Activated CD4-positive, alpha-beta T cell treated with anti-CD3 and anti-CD28 coated beads, Interleukin-2, amount 50 U/mL, for 24 hours (primary cell): ENCODE measurements at places on chromosomes 13 and 19.

DNA sequence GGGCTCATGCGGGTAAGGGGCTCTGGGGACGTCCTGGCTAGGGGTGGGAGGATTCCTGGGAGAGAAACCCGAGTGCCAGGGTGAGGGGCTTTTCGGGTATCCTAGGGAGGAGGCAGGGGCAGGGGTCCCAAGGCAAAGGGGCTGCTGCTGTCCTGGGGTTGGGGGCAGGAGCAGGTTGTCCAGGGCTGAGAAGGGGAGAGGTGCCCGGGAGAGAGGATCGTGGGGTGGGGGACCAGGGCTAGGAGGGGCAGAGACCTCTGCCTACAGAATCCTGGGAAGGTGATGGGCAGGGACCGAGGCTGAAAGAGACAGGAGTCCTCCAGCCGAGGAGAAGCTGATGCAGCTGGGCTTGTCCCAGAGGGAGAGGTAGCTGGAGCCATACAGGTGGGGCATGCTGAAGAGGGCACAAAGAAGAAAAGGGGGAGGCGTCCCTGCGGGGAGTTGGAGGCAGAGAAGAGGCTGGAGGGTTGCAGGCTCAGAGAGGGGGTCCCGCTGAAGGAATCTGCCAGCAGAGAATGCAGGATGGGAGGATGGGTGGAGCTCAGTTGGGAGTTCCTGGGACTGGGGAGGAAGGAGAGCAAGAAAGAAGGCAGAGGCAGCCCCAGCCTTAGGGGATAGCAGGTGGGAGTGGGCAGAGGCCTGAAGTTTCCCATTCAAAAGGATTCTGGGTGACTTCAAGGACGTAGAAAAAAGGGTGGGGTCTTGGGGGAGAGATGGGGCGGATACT lies 574 bp downstream of the CYP2S1 start:
- no peak for DNase-seq

GRCh38 chr13:33139780-33140535 lies 123.7 kb downstream of the KL start:
- DNase-seq = no peak

GRCh38 chr19:4730740-4731171 lies 7.1 kb upstream of the DPP9 start:
- peak; percentile 35 for DNase-seq

DNA sequence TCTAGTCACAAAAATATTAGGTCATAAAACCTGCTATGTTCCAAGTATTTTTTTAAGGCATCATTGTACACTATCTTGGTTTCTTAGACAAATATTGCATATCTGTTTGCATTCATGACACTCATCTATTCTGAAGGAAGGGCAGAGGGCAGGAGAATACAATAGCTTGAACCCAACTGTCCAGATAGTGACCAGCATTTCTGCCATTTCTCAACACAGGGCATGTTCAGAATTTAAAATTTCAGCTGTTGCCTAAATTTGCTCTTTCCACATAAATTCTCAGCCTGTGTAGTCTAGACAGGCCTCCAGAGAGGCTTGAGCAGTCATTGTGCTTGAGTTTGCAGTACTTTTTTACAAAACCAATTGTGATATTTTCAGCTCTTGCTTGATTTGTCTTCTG lies 119.5 kb downstream of the ZAR1L start:
- DNase-seq = no peak

DNA sequence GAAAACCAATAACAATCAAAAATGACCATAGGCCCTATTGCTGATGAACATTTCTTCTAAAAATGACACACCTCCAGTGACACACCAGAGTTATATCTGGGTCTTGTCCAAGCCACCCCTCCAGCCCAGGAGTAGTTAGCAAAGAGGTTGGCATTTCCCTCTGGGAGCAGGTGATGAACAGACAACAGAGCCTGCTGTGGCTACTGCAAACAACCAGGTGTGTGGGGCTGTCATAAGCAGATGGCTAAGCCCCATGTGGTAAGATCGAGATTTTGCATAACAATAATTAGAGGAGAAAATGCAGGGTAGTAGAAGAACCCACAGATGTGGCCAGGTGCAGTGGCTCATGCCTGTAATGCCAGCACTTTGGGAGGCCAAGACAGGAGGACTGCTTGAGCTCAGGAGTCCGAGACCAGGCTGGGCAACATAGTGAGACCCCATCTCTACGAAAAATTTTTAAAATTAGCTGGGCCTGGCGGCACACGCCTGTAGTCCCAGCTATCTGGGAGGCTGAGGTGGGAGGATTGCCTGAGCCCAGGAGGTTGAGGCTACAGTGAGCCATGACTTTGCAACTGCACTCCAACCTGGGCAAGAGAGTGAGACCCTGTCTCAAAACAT lies 5.0 kb downstream of the XRCC1 start:
- DNase-seq = no peak

DNA sequence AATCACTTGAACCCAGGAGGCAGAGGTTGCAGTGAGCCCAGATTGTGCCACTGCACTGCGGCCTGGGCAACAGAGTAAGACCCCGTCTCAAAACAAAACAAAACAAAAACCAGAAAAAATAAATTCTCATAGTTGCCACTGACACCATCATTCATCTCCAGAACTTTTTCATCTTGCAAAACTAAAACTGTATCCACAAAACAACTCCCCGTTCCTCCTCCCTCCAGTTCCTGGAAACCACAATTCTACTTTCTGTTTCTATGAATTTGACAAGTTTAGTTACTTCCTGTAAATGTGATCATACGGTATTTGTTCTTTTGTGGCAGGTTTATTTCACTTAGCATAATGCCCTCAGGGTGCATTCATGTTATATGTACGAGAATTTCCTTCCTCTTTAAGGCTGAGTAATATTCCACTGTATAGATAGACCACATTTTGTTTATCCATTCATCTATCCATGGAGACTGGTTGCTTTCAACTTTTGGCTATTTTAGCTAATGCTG lies 13.2 kb upstream of the ADGRE5 start:
- no peak for DNase-seq

GRCh38 chr19:10602330-10603083 lies 15.4 kb upstream of the AP1M2 start:
- DNase-seq = peak; percentile 82

DNA sequence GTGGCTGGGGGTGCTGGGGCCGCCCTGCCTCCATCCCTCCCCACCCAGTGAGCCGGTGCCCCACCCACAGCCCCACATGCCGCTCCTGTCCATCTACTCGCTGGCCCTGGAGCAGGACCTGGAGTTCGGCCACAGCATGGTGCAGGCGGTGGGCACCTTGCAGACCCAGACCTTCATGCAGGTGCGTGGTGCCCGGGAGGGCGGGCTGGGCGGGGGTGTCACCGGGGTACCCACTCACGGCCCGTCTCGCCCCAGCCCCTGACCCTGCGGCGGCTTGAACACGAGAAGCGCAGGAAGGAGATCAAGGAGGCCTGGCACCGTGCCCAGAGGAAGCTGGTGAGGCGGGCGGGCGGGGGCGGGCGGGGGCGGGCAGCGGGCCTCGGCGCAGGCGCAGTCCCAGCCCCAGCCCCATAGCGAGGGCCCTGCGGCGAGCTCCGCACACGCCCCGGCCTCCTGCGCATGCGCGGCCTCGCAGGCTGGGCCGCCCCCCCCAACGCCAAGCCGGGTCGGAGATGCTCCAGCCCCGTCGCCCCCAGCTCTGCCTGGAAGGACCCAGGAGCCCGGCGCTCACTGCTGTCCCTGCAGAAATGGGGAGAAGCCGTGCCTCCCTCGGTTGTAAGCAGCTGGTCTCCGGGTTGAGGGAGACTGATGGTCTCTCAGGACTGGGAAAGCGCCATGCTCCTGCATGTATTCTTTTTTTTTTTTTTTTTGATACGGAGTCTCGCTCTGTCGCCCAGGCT lies 7.7 kb downstream of the ARHGAP45 start:
- DNase-seq = peak; percentile 79

DNA sequence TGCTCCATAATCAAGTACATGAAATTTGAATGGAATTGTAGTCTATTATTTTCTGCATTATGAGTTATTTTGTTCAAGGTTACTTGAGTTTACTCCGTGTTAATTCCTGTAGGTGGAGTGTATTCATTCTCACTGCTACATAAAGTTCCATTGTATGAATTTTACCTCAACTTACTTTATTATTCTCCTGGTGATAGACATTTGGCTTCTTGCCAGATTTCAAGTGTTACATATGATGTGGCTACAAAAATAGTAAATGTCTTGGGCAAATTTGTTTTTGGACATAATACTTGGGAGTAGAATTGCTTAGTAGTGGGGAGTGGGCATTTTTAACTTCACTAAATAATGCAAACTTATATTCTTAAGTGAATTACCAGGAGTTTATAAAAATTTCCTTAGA lies 328.9 kb downstream of the SHISA2 start:
- no peak for DNase-seq

- DNase-seq = no peak
Measured at GRCh38 chr19:29326849-29327840, 114.2 kb upstream of the UQCRFS1 start.

GRCh38 chr19:49489601-49490167 lies 2.3 kb downstream of the RPL13A start:
- DNase-seq = no peak

GRCh38 chr19:17933414-17934129 lies 757 bp downstream of the CCDC124 start:
- no peak for DNase-seq

DNA sequence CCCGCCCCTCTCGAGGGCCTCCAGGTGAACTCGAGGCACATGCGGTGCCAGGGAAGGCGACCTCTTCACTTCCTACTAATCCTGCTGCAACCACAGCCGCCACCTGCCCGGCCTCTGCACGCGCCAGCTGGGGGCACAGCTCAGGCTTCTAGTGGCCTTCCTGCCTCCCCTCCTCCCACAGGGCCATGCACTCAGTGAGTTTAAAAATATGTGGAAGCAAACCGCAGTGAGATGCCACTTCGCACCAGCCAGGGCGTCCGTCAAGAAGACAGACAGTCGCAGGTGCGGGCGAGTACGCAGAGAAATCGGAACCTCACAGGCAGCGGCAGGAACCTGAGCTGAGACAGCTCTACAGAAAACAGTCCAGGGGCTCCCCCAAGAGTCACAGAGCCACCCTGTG lies 10.4 kb downstream of the LMNB2 start:
- no peak for DNase-seq

GRCh38 chr19:5954293-5954692 lies 23.6 kb downstream of the RANBP3 start:
- no peak for DNase-seq

DNA sequence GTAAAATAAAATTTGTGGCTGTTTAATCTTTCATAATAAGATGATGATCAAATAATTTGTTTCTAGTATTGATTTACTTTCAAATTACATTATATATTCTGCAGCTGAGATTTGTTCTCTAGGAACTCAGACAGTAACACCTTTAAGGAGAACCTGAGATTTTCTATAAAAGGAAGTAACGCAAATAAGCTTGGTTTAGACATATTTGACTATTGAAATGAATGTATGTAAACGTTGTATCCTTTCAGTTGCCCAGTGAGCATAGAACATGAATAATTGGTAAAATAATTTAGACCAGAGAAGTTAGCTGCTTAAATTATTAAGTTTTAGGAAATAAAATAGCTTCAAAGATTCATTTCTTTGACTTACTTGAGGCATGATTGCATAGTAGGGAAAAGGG lies 3.1 kb downstream of the CDK8 start:
- no peak for DNase-seq

DNA sequence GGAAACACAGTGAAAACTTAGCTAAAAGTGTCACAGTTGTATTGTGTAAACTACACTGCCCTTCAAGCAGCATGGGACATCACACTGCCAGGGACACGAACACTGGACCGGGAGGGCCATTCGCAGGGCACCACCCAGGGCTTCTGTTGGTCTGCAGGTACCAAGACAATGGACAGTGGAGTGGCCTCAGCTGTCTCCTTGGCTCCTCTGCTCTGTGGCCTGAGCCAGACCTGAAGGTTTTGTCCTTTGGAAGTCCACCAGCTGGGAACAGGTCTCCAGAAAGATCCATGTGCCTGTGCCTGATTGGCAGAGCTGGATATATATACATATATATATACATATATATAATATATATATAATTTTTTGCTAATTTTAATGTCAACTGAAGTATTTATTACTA lies 149.8 kb downstream of the ZNF536 start:
- no peak for DNase-seq

- DNase-seq = no peak
Measured at GRCh38 chr19:5436106-5436947, 18.9 kb upstream of the ZNRF4 start.

DNA sequence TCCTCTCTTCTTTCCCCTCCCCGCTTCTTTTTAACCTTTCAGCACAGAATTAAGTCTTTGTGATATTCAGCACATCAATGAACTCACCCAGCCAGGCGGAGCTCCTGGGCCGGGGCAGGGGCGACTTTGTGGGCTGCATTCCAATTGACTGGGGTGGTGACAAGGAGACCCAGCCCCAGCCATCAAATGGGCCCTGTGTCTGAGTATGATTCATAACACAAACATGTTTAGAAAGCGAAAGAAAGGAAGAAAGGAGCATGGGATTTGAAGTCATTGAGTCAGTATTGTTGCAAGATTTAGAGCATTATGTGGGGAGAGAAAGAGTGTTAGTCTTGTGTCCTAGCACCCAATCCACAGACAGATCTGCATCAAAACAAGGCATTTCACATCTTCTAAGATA lies 185.3 kb downstream of the LHFPL6 start:
- DNase-seq = no peak
